ENCODE measurements at places on chromosomes 2 and 18. TPM values are rescaled to one million over a fixed set of nuclear protein-coding genes. Genes with fewer than 3 reads are reported as not detected.

Gene IL1R2
- total RNA-seq, result not detected

Gene EVX2
- not detected for total RNA-seq

Gene GCG
- total RNA-seq, result not detected

Gene KCNS3
- not detected for total RNA-seq

Gene GULP1
- total RNA-seq, result not detected

Gene RNU2-63P
- 7.0 TPM for total RNA-seq

Gene KANSL3
- 60.8 TPM for total RNA-seq

Gene TSGA10
- total RNA-seq, result 6.9 TPM

Gene LIMS3
- total RNA-seq, result 0.74 TPM

- no peaks in the 10 kb centered on the region for H3K36me3 ChIP-seq
- no peaks in the 10 kb centered on the region for H3K27me3 ChIP-seq
- peaks cover 9% of the 10 kb centered on the region for H3K4me1 ChIP-seq
- DNase-seq, result no peak
These were observed 55.4 kb upstream of the COL5A2 start for GRCh38 chr2:189234991-189235390.

DNA sequence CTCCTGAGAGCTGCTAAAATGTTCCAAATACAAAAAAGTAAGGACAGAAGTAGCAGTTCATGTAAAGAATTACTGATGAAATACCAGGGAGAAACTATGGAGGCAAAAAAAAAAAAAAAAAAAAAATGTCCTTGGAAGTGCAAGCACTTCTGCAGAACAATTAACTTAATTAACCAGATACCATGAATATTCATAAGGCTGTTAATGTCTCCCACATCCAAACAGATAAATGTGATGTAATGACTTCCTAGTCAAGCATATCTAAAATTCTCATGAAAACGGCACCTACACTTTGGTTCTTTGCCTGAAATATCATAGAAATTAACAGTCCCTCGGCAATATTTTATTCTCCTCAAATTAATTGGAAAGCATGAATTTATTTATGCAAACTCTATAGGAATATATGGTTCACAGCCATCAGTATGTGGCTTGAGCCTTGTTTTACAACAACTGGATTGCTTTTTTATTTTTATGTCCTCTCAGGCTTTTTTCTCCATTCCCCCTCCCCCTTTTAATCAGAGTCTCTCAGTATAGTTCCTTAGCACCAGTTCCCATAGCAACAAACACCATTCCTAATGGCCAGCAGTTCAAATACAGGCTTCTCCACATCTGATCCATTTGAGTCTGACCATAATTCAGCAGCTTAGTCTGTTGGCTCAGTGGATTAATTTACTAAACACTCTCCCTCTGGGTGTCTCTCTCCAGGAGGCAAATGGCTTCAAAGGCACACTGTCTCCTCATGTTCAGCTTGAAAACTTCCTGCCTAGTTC is 97.1 kb downstream of the ITGA4 start:
- DNase-seq, result no peak
- no peak overlapping the region for H3K4me3 ChIP-seq
- H3K4me1 ChIP-seq, result no peaks in the 10 kb centered on the region
- no peaks in the 10 kb centered on the region for H3K27me3 ChIP-seq
- H3K27ac ChIP-seq, result no peak overlapping the region
- peaks cover 25% of the 10 kb centered on the region for H3K36me3 ChIP-seq

DNA sequence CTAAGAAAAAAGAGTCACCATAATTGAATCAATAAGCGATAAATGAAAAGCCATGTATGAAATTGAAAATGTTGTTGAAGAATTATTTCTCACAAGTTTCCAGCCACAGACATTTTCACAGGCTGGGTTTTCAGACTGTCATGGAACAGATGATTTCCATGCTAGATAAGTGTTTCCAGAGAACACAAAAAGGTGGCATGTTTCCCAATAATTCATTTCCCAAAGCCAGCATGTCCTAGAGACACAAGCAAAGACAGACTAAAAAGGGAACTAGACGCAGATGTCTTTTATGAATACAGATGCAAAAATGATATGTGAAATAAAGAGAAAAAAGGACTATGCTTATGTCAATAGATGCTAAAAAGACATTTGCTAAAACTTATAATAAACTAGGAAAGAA is 255.1 kb downstream of the EIPR1 start:
- no peak for DNase-seq
- no peaks in the 10 kb centered on the region for H3K27me3 ChIP-seq

GRCh38 chr2:196592911-196593881 is 46.3 kb upstream of the CCDC150 start:
- no peak within 1 kb of the TSS for H3K27ac ChIP-seq
- peak within 1 kb of the TSS; percentile 75 for H3K4me3 ChIP-seq
- H3K4me1 ChIP-seq, result peaks cover 7% of the 10 kb centered on the region
- H3K36me3 ChIP-seq, result no peaks in the 10 kb centered on the region

DNA sequence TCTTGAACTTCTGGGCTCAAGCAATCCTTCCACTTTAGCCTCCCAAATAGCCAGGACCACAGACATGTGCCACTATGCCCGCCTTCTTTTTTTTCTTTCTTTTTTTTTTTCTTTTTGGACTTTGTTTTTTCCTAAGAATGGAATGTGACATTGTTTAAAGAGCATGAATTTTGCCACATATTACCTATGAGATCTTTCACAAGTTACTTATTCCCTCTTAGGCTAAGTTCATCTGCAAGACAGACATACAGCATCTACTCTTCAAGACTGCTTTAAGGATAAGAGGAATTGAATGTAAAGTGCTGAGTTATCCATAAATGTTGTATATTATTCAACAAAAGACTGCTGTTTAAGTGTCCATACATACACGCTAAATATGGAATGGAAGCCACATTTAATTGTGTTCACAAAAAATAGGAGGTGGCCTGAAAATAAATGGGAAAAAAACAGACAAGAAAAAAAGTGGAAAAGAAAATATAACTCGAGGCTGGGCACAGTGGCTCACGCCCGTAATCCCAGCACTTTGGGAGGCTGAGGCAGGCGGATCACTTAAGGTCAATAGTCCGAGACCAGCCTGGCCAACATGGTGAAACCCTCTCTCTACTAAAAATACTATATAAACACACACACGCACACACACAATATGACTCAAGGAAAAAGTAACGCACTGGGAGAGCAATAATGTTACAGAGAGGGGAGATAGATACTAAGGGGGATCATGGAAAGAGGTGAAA is 3.2 kb upstream of the PPM1G start:
- H3K27ac ChIP-seq, result no peak overlapping the region
- peaks cover 9% of the 10 kb centered on the region for H3K36me3 ChIP-seq
- no peak for DNase-seq

DNA sequence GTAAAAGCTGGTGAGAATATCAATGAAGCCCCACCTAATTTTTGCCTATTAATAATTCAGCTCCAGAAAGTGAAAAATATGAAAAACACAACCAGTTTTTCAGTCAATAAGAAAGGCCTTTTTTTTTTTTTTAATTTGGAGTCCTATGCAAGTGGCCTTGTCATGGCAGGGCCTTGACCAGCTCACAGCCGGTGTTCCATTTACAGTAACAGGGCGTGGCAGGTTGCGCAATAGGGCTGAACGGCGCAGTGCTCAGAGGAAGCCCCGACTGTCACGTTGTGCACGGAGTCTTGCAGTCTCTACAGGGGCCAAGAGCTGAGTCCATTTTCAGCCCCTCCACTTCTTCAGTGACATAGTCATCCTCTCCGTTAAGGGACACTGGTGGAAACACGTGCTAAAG is 184.1 kb upstream of the FN1 start:
- H3K4me3 ChIP-seq, result no peak overlapping the region
- no peaks in the 10 kb centered on the region for H3K36me3 ChIP-seq
- H3K4me1 ChIP-seq, result peaks cover 5% of the 10 kb centered on the region
- H3K27me3 ChIP-seq, result peaks cover 11% of the 10 kb centered on the region
- no peak overlapping the region for H3K27ac ChIP-seq
- DNase-seq, result no peak

DNA sequence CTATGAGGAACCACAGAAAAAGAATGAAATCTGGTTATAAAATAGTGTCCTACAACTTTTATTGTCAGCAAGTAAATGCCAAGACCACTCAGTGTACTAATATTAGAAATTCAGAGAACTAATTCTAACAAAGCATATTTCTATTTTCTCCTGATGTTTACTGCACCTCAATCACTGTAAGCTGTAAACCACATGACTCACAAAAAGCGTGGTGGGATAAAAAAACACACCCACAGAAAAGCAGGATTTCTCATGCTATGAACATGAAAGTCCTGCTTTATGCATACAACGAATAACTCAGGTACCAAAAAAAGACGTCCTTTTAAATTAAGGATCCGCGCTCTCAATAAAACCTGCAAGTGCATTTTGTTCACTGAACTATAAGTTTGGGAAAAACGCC is 797 bp downstream of the TXNL4A start:
- DNase-seq, result no peak
- H3K36me3 ChIP-seq, result peaks cover 33% of the 10 kb centered on the region
- H3K4me1 ChIP-seq, result peaks cover 50% of the 10 kb centered on the region
- peak overlapping the region; percentile 91 for H3K4me3 ChIP-seq
- peak overlapping the region; percentile 80 for H3K27ac ChIP-seq
- no peaks in the 10 kb centered on the region for H3K27me3 ChIP-seq

DNA sequence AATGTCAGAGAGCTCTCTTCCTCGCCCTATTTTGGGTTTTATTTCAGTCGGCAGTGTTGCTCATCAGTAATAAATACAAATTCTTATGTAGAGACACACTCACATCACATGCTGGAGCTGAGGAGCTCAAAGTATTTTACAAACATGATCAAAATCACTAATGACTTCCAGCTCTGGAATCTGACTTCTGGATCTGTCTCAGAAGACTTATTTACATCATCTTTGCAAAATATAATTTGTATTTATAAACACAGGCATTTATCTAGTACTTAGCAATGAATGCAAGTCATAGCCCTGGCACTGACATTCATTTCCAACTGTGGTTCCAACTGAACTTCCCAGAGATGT is 327.1 kb downstream of the NCKAP5 start:
- H3K4me3 ChIP-seq, result no peak overlapping the region
- H3K27ac ChIP-seq, result no peak overlapping the region
- no peak for DNase-seq
- no peaks in the 10 kb centered on the region for H3K36me3 ChIP-seq
- H3K4me1 ChIP-seq, result no peaks in the 10 kb centered on the region
- no peaks in the 10 kb centered on the region for H3K27me3 ChIP-seq

GRCh38 chr2:29114586-29114945 is 649 bp upstream of the CLIP4 start:
- peaks cover 12% of the 10 kb centered on the region for H3K36me3 ChIP-seq
- H3K4me3 ChIP-seq, result peak overlapping the region; percentile 88
- DNase-seq, result no peak

GRCh38 chr2:234496835-234497593 is at the start of gene ARL4C:
Gene ARL4C, minus strand, starts transcription at chr2:234497081. Its CDS starts 495 bp downstream, at chr2:234496586.
- peak within 1 kb of the TSS; percentile 92 for H3K27ac ChIP-seq
- H3K27me3 ChIP-seq, result no peaks in the 10 kb centered on the region
- H3K4me3 ChIP-seq, result peak within 1 kb of the TSS; percentile 92
- H3K4me1 ChIP-seq, result peaks cover 40% of the 10 kb centered on the region
- DNase-seq, result peak; percentile 68
- H3K36me3 ChIP-seq, result peaks cover 44% of the 10 kb centered on the region

GRCh38 chr2:44455877-44456276 is 94.1 kb downstream of the CAMKMT start:
- H3K36me3 ChIP-seq, result peaks cover 1% of the 10 kb centered on the region
- no peaks in the 10 kb centered on the region for H3K4me1 ChIP-seq
- H3K4me3 ChIP-seq, result no peak overlapping the region
- DNase-seq, result no peak
- H3K27ac ChIP-seq, result no peak overlapping the region

DNA sequence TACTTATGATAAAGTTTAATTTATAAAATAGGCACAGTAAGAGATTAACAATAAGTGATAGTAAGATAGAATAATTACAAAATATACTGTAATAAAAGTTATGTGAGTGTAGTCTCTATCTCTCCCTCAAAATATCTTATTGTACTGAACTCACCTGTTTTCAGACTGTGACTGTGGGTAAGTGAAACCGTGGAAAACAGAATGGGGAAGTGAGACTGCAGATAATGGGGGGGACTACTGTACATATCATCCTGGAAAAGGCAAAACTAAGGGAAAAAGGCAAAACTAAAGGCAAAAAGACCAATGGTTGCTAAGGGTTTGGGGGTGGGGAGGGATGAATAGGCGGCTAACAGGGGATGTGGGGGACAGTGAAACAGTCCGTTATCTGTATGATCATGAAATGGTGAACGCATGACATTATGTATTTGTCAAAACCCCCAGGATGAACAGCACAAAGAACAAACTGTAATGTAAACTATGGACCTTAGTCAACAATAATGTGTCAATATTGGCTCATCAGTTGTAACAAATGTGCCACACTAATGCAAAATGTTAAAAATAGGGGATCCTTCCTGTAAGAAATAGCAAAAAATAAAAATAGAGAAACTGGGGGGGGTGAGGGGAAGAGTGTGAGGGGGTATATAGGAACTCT is 93.8 kb downstream of the EPB41L3 start:
- no peak overlapping the region for H3K4me3 ChIP-seq
- H3K27me3 ChIP-seq, result no peaks in the 10 kb centered on the region
- no peaks in the 10 kb centered on the region for H3K4me1 ChIP-seq
- H3K36me3 ChIP-seq, result no peaks in the 10 kb centered on the region
- H3K27ac ChIP-seq, result no peak overlapping the region
- DNase-seq, result no peak

DNA sequence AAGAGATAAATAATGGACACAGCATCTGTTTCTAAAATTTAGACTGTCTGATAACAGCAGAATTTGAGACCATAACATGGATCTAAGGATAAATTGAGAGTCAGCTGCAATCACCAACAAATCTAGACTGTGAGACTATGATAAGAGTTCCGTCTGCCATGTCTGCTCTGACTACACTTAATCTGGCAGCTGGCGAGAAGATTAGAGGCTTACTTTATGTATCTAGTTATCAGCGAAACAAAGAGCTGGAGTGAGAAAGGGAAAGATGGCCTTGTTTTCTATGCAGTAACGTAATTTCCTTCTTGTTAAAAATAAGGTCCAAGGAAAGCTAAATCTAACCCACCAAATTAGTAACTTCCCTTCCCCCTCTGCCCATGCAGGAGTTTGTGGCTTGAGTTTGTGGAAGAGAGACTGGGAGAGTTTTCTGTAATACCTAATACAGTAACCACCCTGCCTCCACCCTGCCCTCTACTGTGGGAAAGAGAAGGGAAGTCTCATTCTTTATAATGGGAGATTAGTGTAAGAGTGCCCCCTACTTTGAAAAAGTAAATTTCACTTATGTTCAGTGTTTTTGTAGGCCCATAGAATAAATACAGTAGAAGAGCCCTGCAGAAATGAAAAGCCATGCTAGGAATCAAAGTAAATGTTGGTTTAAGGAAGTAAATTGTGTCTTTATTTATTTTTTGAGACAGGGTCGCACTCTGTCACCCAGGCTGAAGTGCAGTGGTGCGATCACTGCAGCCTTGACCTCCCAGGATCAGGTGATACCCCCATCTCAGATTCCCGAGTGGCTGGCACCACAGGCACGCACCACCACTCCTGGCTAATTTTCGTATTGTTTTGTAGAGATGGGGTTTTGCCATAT is 27.5 kb downstream of the EML4 start:
- H3K4me1 ChIP-seq, result peaks cover 52% of the 10 kb centered on the region
- H3K27me3 ChIP-seq, result no peaks in the 10 kb centered on the region
- H3K4me3 ChIP-seq, result no peak overlapping the region

GRCh38 chr2:61470122-61470951 is 550 bp downstream of the USP34 start:
- no peaks in the 10 kb centered on the region for H3K27me3 ChIP-seq
- H3K36me3 ChIP-seq, result peaks cover 25% of the 10 kb centered on the region
- peaks cover 33% of the 10 kb centered on the region for H3K4me1 ChIP-seq
- peak overlapping the region; percentile 88 for H3K4me3 ChIP-seq
